ENCODE measurements at places on chromosomes 16 and 17. TPM values are rescaled to one million over a fixed set of nuclear protein-coding genes. Genes with fewer than 3 reads are reported as not detected.
A peak's percentile ranks its signal among the peaks of the same experiment; 100 is the strongest.

TAF1C gene
- total RNA-seq, result 26.5 TPM

CNTROB gene
- 29.9 TPM for total RNA-seq

INCA1 gene
- 1.1 TPM for total RNA-seq

SLC38A8 gene
- total RNA-seq, result not detected

PERCC1 gene
- total RNA-seq, result not detected

CCL4L2 gene
- not detected for total RNA-seq

CDYL2 gene
- 22.5 TPM for total RNA-seq

ZNF750 gene
- total RNA-seq, result not detected

TNS4 gene
- total RNA-seq, result not detected

CLDN9 gene
- total RNA-seq, result not detected

GRCh38 chr17:69466451-69466850, 52.0 kb downstream of the MAP2K6 start:
- no peak for DNase-seq

DNA sequence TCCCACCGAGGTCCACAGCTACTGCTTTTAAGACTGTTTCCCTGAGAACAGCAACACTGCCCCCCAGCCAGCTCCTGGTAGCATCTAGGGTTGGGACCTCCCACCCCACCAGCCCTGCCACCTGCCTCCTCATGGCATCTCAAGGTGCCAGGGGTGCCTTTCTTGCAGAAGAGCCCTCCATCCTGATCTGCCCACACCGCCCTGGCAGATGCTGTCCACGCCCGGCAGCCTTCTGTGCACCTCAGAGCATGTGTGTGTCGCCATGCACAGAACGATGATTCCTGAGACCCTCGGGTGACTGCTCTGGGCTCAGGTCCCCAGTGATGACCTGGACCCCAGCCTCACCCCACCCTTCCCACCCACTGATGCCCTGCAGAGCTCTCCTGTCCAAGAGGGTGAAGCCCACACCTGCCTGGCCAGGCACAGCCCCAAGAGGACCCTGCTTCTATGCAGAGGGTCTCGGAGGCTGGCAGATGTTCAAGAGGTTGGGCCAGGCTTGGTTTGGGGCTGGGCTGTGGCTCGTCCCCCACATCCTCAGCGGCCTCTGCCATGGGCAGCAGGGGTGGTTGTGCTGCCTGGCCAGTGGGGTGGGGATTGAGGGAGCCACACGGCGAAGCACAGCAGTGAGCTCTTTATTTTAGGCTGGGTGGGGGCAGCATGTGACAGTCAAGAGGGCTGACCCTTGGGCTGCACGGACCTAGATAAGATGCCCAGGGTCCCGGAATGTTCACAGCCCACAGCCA, 5.2 kb upstream of the SPATA2L start:
- DNase-seq, result no peak

- DNase-seq, result peak; percentile 12
Observed at GRCh38 chr17:9256751-9257629, 235.7 kb downstream of the NTN1 start.

DNA sequence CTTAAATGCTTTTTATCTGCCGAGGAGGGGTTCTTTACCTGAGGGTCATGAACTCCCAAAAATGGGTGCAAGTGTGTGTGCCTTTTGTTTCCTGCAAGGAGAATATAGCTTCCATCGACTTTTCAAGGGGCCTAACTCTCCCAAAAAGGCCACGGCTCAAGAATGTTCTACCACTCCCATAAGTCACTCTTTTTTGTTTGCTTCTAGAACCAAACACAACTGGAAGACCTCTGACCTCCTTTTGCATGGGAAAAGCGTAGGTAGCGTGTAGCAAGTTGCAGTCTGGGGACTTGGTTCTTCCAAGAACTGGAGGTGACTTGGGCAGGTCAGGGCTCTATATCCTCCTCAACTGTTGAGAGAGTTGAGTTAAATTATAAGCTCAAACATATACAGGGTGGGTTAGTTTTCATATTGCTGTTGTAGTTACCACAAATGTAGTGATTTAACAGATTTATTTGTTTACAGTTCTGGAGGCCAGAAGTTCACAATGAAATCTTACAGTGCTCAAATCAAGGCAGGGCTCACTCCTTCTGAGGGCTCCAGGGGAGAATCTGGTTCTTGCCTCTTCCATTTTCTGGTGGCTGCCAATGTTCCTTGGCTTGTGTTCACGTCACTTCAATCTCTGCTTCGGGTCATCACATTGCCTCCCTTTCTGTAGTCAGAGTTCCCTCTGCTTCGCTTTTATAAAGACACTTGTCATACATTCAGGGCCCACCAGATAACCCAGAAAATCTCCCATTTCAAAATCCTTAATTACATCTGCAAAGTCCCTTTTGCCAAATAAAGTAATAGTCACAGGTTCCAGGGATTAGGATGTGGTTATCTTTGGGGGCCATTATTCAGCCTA, 1.4 kb downstream of the TMEM97 start:
- DNase-seq, result no peak

DNA sequence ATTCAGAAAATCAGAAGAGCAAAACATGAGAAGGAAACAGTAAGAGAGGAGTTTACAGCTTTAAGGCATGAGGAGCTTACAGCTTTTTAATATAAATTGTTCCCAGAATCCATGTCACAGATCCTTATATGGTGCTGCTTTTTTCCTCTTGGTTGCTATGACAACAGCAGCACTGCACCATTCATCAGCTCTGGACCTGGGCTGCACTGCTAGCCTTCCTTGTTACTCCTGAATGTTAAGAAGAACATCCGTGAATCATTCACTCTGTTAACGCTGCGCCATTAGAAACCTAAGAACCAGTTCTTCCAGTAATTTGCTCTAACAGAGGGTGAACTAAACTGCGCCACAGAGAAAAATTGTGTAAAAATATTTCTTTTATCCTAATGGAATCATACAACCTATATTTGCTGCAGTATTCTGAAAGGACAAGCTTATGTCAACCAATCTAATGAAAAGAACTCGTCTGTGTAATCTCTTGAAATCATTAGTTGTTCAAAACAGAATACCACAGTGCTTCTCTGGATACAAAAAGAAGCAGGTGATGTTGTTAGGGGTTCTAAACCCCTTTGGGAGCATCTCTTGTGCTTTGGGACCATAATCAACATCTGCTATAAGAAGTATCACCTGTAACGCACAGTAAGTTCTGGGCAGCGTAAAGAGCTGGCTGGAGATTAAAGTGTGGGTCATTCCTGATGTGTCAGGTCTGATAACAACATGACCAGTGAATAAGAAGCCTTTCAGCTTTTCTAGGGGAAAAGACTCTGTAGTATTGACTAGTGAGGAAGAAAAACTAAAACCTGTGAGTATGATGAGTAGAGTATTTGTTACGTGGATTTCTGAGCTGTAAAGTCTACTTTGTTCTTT, 151.2 kb downstream of the TANC2 start:
- peak; percentile 34 for DNase-seq

GRCh38 chr16:81590714-81591544, 146.3 kb downstream of the CMIP start:
- DNase-seq, result no peak

GRCh38 chr16:1182950-1183907, 30.3 kb downstream of the CACNA1H start:
- DNase-seq, result no peak

DNA sequence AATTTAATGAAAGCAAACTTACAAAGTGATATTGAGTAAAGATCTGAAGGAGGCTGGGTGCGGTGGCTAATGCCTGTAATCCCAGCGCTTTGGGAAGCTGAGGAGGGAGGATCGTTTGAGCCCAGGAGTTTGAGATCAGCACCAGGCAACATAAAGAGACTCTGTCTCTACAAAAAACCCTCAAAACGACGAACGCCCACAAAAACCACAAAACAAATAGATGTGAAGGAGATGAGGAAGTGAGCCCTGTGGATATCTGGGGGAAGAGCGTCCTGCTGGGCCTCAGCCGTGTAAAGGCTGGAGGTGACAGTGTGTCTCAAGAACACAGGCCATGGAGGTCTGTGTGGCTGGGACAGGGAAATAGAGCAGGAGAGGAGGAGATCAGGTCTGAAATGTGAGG, 68.8 kb downstream of the ITFG1 start:
- DNase-seq, result no peak

- DNase-seq, result no peak
Observed at GRCh38 chr16:12295395-12295794, 318.9 kb downstream of the SNX29 start.

DNA sequence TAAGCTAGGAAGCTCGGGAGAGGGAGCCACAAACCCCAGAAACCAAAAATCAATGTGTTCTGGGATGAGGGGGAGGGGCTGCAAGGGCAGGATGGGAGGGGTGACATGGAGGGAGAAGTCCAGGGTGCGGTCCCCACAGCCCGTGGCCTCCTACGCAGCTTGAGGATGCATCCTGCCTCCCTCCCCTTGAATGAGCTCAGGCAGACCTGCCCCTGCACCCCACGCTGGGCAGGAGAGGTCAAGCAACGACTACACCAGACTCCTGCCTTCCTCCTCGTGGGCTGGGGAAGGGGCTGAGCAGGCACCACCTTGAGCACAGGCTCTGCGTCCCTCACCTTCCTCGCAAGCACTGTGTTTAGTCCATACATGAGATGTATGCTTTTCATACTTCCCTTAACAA, 3.9 kb downstream of the ANKRD13B start:
- no peak for DNase-seq

GRCh38 chr17:29115961-29116803, 64.0 kb downstream of the MYO18A start:
- peak; percentile 67 for DNase-seq

DNA sequence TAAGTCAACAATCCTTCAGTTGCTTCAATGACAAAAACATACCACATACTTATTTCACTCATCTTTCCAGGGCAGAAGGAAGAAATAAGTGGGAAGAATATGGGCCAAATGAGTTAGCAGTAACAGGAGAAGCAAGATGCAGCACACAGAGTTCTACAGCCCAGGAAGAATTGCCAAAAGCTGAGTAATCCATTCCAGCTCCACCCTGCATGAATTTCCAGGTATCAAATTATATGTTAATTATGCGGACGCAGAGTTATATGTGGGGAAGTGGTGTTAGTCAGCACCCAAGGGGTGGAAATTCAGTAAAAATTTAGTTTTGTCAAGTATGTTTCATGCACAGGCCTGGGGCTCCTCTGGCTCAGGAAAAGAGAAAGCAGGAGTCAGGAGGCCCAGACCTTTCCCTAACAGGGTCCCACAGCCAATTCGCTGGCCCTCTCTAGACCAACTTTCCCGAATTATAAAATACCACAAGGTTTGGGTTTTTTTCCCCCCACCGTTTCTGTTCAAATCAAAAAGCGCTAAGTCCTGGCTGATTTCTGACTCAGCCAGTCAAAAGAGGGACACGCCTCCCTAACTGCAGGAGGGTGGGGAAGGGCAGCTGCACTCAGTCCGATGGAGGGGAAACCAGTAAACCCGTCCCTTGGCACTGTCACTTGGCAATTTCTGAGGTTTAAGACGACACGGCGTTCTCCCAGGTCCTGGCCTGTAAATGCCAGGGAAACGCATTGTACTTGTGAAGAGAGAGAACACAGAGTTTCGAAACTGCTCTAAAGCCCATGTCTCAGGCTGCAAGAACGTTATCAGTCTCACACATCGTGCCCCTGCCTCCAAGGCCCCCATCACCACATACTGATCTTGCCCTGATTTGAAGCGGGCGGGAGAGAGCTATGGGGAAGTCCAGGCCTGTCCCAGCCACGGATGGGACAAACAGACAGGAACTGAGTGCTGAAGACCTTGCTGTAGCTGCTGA, 58.1 kb downstream of the ZFHX3 start:
- DNase-seq, result peak; percentile 94

- no peak for DNase-seq
Observed at GRCh38 chr16:31219154-31219741, 2.3 kb upstream of the PYDC1 start.

GRCh38 chr16:14003074-14003570, 68.0 kb upstream of the MRTFB start:
- DNase-seq, result peak; percentile 72

- no peak for DNase-seq
Observed at GRCh38 chr17:9671559-9671958, 26.2 kb downstream of the USP43 start.

DNA sequence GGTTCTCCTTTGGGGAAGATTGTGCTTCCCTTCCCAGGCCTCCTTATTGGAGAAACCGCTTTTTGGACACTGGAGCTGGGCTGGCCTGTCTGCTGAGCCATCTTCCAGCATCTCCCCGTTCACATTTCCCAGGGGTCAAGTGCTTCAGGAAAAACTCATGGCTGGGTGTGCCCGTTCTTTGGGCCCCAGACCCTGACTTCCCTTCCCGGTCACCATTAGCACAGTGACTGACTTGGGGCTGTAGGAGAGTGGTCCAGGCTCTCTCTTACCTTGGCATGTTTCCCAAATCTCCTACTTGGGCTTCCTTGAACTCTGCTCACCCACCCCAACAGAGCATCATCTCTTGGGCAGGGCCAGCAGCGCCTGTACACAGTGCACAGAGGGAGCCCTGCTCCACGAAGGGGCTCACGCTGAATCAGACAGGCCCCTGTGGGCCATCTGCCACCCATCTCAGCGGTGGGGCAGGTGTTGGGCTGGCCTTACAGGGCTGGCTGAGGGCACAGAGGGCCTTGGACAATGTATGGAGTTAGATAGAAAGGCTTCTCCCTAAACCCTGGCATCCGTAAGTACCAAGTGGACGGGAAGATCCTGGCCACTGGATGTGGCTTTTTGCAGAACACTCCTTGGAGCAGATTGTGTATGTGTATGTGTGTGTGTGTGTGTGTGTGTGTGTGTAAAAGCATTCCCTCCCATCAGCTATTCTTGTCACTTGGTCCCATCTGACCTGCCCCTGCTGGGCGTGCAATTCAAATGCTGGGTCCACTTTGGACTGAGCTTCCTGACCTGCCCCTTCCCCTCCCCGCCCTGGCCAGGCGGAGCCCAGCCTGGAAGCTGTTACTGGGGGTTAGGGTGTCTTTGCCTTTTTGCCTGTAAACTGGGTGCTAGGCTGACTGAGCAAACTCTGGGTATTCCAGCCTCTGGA, 24.9 kb upstream of the CDC42EP4 start:
- no peak for DNase-seq

DNA sequence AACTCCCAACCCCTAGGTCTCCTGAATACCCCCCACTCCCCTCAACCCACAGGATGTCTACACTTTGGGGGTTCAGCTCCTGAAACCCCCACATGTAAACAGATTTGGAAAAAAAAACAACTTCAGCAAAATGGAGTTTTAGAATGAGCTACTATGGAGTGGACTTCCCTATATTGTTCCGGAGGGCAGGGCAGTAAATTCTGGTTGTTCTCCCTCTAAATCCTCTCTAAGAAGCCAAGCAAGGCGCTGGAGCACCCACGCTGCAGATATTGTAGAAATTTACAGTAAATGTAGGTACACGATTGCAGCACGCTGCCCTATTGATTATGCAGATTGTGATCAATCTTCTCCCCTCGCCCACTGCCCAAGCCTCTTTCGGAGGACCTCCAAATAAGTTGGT, 8.5 kb upstream of the ZFHX3 start:
- no peak for DNase-seq

GRCh38 chr16:22291860-22292318, 5.3 kb upstream of the POLR3E start:
- no peak for DNase-seq

Data from HFFc6 (cell line).